Thymus (tissue), 14 donors: ENCODE measurements at places on chromosomes 7 and 10. TPM values are rescaled to one million over a fixed set of nuclear protein-coding genes. Genes with fewer than 3 reads are reported as not detected.

The CCDC172 gene
- polyA plus RNA-seq, result 0.16 TPM

The SH3PXD2A gene
- polyA plus RNA-seq, result 9.5 TPM

The LAMB4 gene
- polyA plus RNA-seq, result 0.52 TPM

The PDE6C gene
- polyA plus RNA-seq, result 0.18 TPM

The MIOS gene
- 26.7 TPM for polyA plus RNA-seq

The NPFFR1 gene
- polyA plus RNA-seq, result 0.21 TPM

The NPSR1 gene
- polyA plus RNA-seq, result 0.23 TPM

The ZNF25 gene
- 10.4 TPM for polyA plus RNA-seq

The FAM24B gene
- polyA plus RNA-seq, result 7.1 TPM

The PRR15 gene
- polyA plus RNA-seq, result 0.39 TPM

The SCIN gene
- polyA plus RNA-seq, result 0.37 TPM

The UCN3 gene
- polyA plus RNA-seq, result 0.30 TPM

The CFTR gene
- polyA plus RNA-seq, result 0.34 TPM

The RHOBTB1 gene
- polyA plus RNA-seq, result 3.4 TPM

The UNCX gene
- polyA plus RNA-seq, result 0.07 TPM

The PON1 gene
- polyA plus RNA-seq, result 6.9 TPM

The PPP1R17 gene
- 0.27 TPM for polyA plus RNA-seq

The SLC16A12 gene
- 1.5 TPM for polyA plus RNA-seq

The EN2 gene
- 0.05 TPM for polyA plus RNA-seq

The GFRA1 gene
- 1.6 TPM for polyA plus RNA-seq
